ENCODE measurements at places on chromosomes 7 and 10. TPM values are rescaled to one million over a fixed set of nuclear protein-coding genes. Genes with fewer than 3 reads are reported as not detected.

The NOS3 gene
- total RNA-seq = 0.74 TPM

The PON1 gene
- not detected for total RNA-seq

The ANXA8L1 gene
- 63.8 TPM for total RNA-seq

The TAS2R4 gene
- total RNA-seq = 0.88 TPM

The CLCN1 gene
- total RNA-seq = not detected

The OR2A7 gene
- total RNA-seq = not detected

The ANKRD30A gene
- not detected for total RNA-seq

The RNF148 gene
- total RNA-seq = not detected

The TEX36 gene
- total RNA-seq = not detected

All from A172 (cell line).